ENCODE measurements at places on chromosomes 4 and X. TPM values are rescaled to one million over a fixed set of nuclear protein-coding genes. Genes with fewer than 3 reads are reported as not detected.

The TNIP2 gene
- total RNA-seq, result 36.6 TPM

The IL13RA1 gene
- 68.8 TPM for total RNA-seq

The GLRA3 gene
- not detected for total RNA-seq

The MTNR1A gene
- total RNA-seq, result not detected

The METTL14 gene
- 18.2 TPM for total RNA-seq

The FHIP1A gene
- total RNA-seq, result 0.07 TPM

The ADGRL3 gene
- total RNA-seq, result 0.56 TPM

The NUDT9 gene
- total RNA-seq, result 12.7 TPM

The DGAT2L6 gene
- not detected for total RNA-seq

The RAB9B gene
- 0.91 TPM for total RNA-seq

The C4orf51 gene
- not detected for total RNA-seq

The UNC5C gene
- total RNA-seq, result 3.5 TPM

The LIMCH1 gene
- 33.4 TPM for total RNA-seq

The FREM3 gene
- total RNA-seq, result 0.07 TPM

The NWD2 gene
- not detected for total RNA-seq

The HAUS7 gene
- total RNA-seq, result 13.8 TPM

The FGF16 gene
- total RNA-seq, result 1.5 TPM

The MAGEE2 gene
- not detected for total RNA-seq

The ETFDH gene
- total RNA-seq, result 31.5 TPM

The RHOXF2B gene
- total RNA-seq, result not detected

The DAPP1 gene
- total RNA-seq, result not detected

The PLAC8 gene
- not detected for total RNA-seq

The RHOXF1 gene
- not detected for total RNA-seq

The PASD1 gene
- not detected for total RNA-seq

The ADH7 gene
- total RNA-seq, result not detected

The FAM149A gene
- total RNA-seq, result 3.6 TPM

The TMPRSS11E gene
- total RNA-seq, result not detected

The GPC3 gene
- total RNA-seq, result 19.5 TPM

The NEXMIF gene
- total RNA-seq, result 0.03 TPM

The MAGEB10 gene
- total RNA-seq, result not detected

The SRD5A3 gene
- total RNA-seq, result 11.1 TPM

The GPR82 gene
- total RNA-seq, result not detected

The LINC00632 gene
- total RNA-seq, result 13.3 TPM

The AWAT2 gene
- not detected for total RNA-seq

The GLOD5 gene
- not detected for total RNA-seq

The MAP7D2 gene
- total RNA-seq, result 0.07 TPM

The MXRA5 gene
- total RNA-seq, result 0.65 TPM

The CRLF2 gene
- not detected for total RNA-seq

Data from smooth muscle cell of the pulmonary artery (primary cell).